Activated CD4-positive, alpha-beta T cell treated with anti-CD3 and anti-CD28 coated beads for 48 hours (primary cell): ENCODE measurements at places on chromosomes 12 and 14.
A peak's percentile ranks its signal among the peaks of the same experiment; 100 is the strongest.

GRCh38 chr14:23579739-23580138, 1.1 kb upstream of the JPH4 start:
- DNase-seq = no peak

- DNase-seq = no peak
Measured at GRCh38 chr12:118743896-118744700, 237.2 kb upstream of the SRRM4 start.

GRCh38 chr12:81181691-81182090, 103.8 kb downstream of the ACSS3 start:
- no peak for DNase-seq

DNA sequence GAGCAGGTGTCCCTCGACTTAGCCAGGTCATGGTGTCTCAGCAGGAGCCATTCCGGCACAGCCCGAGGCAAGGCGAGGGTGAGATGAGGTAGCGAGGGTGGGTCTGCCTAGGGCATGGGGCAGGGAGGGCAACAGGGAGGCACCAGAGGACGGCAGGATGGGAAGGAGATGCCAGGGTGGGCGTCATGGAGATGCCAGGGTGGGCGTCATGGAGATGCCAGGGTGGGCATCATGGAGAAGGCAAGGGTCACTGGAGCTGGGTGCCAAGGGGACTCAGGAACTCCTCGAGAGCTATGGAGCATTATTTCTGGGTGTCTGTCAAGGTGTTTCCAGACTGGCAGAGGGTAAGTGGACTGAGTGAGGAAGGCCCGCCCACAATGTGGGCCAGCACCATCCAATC, 7.4 kb downstream of the DEGS2 start:
- DNase-seq = no peak

DNA sequence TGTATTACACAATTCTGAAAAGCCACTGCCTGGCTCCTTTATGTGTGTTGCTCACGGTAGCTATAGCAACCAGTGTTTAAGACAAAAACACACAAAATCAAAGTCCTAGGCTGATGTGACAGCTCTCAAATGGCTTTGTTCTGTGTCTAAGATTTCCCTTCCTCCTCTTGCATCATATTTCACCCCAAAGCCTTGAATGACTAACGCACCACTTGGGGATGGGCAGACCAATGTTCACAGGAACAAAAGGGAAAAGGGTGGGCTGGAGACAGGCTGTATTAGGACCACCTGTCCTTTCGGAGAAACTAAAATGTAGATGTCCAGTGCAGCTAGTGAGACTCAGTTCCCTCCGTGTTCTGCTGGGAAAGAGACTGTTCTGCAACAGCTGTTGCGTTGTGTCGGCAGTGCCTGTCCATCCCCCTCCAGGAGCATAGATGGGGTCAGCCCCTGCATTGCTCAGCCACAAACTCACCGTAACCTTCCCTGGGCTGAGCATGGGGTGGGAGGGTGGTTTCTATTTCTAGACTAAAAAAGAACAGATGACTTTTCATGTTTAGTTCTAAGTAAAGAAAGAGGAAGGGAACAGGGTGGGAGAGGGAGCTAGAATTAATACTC, 26.8 kb upstream of the DAAM1 start:
- peak; percentile 24 for DNase-seq

DNA sequence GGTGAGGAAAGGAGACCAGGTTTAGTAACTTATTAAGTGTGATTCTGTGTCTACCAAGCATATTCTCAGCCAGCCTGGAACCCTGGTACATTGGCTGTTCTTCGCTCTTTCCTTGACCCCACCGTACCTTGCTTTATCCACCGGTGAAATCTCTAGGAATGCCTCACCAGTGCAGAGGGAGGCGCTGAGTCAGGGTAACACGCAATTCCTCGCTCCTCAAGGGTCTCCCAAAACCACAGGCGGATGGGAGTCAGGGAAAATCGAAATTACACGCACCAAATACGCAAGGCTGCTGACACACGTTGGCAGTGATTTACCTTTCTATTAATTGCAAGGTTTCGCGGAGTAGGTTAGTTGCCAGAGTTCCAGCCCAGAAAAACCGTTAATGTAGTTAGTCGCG, 845 bp downstream of the L3HYPDH start:
- no peak for DNase-seq

DNA sequence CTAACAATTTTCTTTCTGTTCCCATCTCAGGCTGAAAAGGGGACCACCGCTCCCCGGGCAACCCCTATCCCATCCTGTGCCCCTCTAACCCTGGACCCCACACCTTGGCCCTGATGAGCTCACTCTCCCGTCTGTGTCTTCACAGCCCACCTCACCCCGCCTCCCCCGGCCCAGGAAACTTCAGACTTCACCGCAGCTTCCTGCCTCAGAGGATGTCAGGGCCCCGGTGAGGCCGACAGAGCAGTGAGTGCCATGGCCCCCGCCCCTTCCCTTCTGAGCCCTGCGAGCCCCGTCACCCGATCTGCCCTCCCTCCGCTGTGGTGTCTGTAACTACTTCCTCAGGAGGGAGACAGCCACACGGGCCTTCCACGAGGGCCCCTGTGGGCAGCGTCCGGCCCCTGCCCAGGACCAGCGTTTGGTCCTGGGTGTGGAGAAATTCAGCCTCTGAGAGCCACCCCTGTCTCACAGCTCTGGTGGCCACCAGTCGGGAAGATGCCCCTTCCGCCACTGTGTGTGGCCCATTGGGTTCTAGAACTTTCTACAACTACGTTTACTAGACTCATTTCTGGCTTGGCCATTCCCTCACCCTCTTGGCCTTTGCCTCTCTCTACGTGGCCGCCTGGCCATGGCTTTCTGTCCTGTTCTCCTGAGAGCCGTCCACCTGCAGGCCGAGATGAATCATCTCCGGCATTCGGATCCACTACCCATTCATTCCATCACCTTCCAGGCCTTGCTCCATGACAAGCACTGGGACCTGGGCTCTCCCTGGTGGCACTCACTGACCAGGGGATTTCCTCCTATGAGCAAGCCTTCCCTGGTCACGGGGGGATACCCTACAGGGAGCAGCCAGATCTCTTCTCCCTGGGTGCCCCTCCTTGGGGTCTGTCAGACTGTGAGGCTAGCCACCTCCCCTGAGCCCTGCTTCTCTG, 3.4 kb downstream of the RHOF start:
- DNase-seq = peak; percentile 95

DNA sequence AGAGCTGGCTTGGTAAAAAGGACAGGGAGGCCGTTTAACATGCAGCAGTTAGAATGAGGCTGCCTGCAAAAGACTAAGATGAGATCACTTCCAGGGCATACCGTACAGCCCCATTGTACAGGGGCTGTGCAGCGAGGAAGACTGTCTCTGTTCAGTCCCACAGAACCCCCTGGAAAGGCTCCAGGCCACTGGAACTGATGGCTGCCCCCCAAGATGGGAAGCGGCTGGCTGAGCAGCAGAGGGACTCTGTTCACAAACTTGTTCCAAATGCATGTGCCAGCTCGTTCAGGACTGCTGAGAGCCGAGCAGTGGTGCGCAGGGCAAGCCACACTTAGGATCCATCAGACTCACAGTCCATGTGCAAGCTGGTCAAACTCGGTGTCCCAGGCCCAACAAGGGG, 82.9 kb downstream of the CHGA start:
- DNase-seq = no peak

DNA sequence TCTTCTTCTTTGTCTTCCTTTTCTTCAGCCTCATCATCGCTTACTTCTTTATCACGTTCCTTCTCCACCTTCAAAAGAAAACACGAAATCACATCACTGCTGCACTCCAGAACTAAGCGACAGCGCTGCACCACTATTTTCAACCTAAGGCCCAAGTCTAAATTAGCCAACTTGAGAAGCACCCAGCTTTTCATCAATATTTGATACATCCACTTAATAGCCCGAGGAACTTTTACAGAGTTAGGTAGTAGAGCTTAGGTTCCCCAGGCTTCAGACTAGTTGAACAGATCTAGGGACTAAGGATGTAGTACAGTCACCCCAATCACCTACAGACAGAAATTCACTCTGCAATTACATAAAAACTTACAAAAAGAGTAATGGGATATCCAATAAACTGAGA, 1.9 kb downstream of the HSP90AA1 start:
- DNase-seq = no peak

GRCh38 chr12:22531205-22531604, 13.1 kb downstream of the C2CD5 start:
- no peak for DNase-seq

GRCh38 chr14:85058150-85058549, 471.8 kb upstream of the FLRT2 start:
- DNase-seq = no peak

DNA sequence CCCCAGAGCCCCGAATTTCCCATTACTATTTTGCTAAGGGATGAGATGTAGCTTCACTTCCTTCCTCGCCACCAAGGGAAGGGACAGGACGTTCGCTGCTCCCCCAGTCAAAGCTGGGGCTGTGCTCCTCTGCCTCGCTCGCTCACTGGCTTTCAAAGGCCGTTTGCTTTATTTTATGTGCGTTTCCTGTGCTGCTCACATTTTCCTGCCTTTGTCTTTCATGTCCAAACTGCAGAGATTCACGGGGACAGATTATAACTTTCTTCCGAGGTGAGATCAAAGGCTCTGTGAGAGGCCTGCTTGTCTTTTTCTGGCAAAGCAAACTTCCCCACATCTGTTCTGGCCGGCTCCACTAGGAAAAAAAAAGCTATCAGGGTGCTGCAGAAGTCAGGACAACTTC, 76.0 kb upstream of the FZD10 start:
- DNase-seq = peak; percentile 15

- no peak for DNase-seq
Measured at GRCh38 chr12:114342656-114343055, 63.3 kb downstream of the TBX5 start.

- no peak for DNase-seq
Measured at GRCh38 chr14:105343194-105343593, 28.6 kb downstream of the PACS2 start.

- no peak for DNase-seq
Measured at GRCh38 chr12:1182069-1182468, 191.0 kb downstream of the ERC1 start.

- DNase-seq = no peak
Measured at GRCh38 chr14:56844406-56845002, 34.2 kb upstream of the OTX2 start.

- DNase-seq = no peak
Measured at GRCh38 chr14:54121466-54122027, 164.9 kb upstream of the BMP4 start.

- no peak for DNase-seq
Measured at GRCh38 chr12:109523071-109523470, 45.6 kb downstream of the UBE3B start.

GRCh38 chr14:105853089-105853906, 326.9 kb downstream of the TMEM121 start:
- DNase-seq = no peak

DNA sequence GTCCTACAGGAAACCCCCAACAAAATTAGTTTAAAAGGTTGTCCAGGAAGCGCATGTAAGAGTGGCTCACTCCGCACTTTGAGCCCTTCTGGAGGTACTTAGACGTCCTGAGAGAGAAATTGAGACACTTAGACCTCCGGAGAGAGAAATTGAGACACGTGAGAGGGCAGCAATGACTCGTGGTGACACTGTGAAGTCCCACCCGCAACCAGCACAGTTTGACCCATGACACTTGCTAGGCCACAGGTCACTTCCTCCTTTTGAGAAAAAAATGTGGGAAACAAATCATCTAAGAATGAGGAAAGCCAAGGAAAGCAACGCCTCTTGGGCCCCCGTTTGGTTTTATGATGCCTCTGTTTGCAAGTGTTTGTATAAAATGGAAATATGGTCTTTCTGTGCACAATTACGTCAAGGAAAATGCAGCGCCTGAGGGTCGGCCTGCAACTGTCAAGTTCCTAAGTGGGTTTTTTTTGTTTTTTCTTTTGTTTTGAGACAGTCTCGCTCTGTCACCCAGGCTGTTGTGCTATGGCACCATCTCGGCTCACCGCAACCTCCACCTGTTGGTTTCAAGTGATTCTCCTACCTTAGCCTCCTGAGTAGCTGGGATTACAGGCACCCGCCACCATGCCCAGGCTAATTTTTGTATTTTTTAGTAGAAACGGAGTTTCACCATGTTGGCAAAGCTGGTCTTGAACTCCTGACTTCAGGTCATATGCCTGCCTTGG, 13.6 kb upstream of the CDCA4 start:
- no peak for DNase-seq

- DNase-seq = no peak
Measured at GRCh38 chr12:50579757-50580267, 75.0 kb downstream of the DIP2B start.

GRCh38 chr14:67668559-67668958, 5.9 kb downstream of the VTI1B start:
- peak; percentile 6 for DNase-seq

- DNase-seq = no peak
Measured at GRCh38 chr12:112409906-112410244, 470 bp upstream of the RPL6 start.

- no peak for DNase-seq
Measured at GRCh38 chr14:58716706-58717105, 78.9 kb downstream of the DACT1 start.

DNA sequence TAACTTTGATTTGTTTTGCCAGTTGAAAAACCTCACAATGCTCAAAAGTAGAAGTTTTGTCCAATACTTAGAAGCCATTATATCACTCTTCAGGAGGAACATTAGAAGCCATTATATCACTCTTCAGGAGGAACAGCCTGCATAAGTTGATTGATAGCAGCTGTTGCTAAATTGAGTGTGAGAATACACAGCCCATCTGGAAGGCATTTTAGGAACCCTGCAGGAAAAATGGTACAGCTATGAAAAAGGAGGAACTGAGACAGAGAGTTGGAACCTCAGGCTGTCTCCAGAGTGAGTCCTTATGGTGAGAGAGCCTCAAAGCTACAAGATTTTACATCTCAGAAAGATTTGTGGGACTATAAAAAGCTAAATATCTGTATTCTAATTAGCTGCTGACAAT, 207.0 kb downstream of the MYRFL start:
- DNase-seq = no peak

- peak; percentile 45 for DNase-seq
Measured at GRCh38 chr14:23605931-23606585, 27.5 kb upstream of the JPH4 start.

- no peak for DNase-seq
Measured at GRCh38 chr14:93879362-93879983, 47.7 kb upstream of the FAM181A start.

DNA sequence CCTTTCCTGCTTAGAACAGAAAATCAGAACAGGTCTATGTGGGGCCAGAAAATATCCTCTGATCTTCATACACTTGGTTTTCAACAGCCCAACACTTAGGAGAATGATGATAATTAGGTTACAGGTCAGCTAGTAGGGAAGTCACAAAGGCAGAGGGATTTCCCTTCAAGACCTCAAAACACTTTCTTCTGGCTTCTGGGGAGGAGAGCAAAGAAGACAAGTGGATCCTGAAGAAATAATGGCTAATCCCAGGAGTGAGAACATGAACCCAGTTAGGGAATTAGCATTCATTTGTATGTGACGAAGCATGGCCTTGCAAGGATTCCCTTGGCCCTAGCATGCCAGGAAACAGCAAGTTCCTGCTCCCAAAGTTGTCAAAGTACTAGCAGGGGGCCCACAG, 223.3 kb downstream of the BCAT1 start:
- no peak for DNase-seq

- no peak for DNase-seq
Measured at GRCh38 chr12:21370845-21371449, 1.8 kb upstream of the IAPP start.
